Stimulated activated CD8-positive, alpha-beta memory T cell treated with anti-CD3 and anti-CD28 coated beads, Interleukin-4, amount 100 ng/mL, for 4 hours (primary cell): ENCODE measurements at places on chromosomes 1 and 21.

DNA sequence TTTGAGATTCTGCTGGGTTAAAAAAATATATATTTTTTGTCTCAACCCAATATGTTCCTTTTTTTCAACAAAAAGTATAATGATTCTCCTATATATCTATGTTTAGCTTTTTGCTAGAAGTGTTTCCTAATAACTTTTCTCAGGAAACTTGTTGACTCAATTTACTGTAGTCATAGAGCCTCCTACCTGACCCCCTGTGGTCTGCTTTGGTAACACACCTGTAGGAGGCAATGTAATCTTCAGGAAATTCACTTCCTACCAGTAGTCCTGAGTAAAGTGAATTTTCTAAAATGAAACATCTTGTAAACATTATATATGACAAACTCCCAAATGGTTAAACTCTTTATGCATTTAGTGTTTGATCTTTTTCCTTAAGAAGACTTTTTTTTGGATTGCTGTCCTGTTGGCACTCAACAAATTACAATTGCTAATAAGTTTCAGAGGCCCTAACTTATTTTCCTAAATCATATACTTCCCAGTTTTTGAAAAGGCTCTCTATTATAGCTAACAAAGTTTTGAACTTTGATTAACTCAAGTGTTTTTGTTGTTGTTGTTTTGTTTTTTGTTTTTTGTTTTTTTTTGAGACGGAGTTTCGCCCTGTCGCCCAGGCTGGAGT is 118.3 kb downstream of the OLFML2B start:
- DNase-seq: no peak

DNA sequence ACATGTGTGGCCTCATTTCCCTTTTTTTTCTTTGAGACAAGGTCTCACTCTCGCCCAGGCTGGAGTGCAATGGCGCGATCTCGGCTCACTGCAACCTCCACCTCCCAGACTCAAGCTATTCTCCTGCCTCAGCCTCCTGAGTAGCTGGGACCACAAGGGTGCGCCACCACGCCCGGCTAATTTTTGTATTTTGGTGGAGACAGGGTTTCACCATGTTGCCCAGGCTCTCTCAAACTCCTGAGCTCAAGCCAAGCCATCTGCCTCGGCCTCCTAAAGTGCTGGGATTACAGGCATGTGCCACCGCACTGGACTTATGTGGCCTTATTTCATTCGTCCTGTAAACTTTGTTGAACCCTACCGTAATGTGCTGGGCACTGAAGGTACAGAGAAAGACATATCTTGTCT is 569 bp upstream of the WARS2 start:
- DNase-seq: no peak

GRCh38 chr1:20830378-20830777 is 43.3 kb upstream of the HP1BP3 start:
- no peak for DNase-seq

GRCh38 chr1:205240118-205240517 is 12.4 kb downstream of the TMCC2 start:
- no peak for DNase-seq

DNA sequence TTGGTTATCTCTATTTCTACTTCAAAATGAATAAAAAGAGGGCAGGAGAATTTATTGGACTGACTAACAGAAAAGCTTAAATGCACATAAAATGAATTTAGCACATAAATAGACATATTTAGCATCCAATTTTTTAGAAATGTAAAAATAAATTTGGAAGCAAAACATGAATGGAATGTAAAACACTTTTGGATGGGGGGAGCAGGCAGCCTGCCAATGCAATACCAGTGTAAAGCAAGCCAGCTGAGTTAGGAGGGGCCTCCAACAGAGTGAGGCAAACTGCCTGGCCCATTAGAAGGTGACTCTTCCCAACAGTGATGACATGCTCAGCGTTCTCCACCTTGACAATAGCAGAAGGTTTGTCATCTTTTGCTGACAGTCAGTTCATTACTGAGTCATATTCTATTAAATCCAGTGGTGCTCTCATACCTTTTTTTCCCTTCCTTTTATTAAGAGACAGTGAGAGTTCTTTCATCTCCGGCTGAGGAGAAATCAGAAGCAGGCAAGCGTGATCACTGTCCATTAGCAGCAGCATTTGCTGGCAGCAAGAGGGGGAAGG is 19.5 kb upstream of the EXO1 start:
- DNase-seq: no peak

DNA sequence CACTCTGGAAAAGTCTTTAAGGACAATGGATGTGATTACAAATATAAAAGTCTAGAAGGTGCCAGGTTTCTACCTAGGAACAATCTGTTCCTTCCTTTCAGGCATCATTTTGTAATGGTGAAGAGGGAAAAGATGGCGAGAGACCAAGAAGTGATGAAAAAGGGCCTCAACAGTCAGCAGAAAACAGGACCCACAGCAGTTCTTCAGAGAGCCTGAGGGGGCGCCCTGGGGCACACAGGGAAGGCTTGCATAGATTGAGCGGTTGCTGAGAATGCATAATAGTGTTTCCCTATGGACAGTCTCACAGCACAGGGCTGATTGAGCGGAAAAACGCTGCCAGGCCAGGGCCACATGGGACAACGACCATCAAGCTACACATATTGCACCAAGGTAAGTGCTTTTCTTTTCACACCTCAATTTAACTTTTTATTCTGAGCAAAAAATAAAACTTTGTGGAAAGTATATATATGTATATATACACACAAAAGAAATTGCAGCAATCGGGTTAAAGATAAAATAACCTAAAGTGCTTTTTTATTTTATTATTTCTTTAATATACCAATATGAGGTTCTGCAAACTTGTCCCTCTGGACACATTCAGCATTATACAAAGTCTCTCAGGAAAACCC is 3.1 kb upstream of the YRDC start:
- DNase-seq: peak; percentile 17

DNA sequence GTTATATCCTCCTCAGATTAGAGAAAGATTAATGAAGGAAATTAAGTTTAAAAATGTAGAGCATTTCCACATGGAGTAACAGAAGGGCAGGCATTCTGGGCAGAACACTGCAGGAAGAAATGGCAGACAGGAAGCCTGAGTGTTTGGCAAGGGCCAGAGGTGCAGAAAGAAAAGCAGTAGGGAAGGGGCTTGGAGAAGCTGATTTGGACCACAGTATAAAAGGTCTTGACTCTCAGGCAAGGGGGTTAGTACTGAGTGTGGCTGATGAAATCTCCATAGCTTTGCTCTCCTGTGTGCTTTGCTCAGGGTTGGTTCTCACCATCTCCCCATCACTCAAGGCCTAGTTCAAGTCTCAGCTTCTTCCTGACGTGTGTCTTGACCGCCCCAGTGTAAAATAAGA is 80.2 kb downstream of the SLC45A1 start:
- no peak for DNase-seq

DNA sequence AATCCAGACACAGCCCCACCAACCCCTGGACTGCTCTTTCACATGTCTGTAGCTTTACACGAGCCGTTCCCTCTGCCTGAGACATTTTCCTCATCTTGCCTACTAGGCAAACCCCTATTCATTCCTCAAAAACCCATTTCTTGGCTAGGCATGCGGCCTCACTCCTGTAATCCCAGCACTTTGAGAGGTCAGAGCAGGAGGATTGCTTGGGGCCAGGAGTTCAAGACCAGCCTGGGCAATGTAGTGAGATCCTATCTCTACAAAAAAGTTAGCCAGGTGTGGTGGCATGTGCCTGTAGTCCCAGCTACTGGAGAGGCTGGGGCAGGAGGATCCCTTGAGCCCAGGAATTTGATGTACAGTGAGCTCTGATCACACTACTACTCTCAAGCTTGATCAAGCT is 5.2 kb upstream of the AUNIP start:
- no peak for DNase-seq

- no peak for DNase-seq
Measured at GRCh38 chr1:219433496-219434131, 179.3 kb downstream of the ZC3H11B start.

DNA sequence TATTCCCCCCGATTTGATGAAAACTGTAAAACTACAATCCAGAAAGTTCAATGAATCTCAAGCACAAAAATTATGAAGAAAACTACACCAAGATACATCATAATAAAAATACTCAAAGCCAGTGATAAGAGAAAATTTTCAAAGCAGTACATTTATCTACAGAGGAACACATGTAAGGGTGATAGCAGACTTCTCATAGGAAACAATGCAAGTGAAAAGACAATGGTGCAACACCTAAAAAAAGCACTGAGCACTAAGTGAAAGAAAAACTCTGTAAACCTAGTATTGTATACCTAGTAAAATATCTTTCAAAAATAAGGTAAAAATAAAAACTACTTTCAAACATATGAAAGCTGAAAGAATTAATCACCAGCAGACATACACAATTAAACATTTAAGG is 76.1 kb upstream of the IRF2BP2 start:
- DNase-seq: no peak

GRCh38 chr1:187032316-187032981 is 203.7 kb downstream of the PLA2G4A start:
- no peak for DNase-seq

DNA sequence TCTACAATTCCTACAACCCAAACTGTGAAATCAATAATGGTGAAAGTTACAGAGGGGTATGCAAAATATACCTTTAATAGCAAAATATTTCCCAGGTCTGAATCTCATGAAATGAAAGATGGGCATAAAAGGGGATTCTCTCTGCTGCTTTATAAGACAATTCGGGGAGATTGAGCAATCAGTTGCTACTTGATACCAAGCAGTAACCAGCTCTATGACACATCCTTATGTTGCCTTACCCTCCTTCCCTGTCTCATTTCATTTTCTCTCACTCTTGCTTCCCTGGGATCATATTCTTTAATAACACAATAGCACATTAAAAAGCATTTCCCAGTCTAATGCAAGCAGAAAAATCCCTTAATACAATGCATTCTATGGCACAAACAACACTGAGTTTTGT is 29.0 kb downstream of the ZSWIM5 start:
- no peak for DNase-seq

GRCh38 chr1:229666585-229666984 is 40.5 kb downstream of the URB2 start:
- DNase-seq: no peak

- no peak for DNase-seq
Measured at GRCh38 chr1:216705676-216706075, 17.6 kb downstream of the ESRRG start.

DNA sequence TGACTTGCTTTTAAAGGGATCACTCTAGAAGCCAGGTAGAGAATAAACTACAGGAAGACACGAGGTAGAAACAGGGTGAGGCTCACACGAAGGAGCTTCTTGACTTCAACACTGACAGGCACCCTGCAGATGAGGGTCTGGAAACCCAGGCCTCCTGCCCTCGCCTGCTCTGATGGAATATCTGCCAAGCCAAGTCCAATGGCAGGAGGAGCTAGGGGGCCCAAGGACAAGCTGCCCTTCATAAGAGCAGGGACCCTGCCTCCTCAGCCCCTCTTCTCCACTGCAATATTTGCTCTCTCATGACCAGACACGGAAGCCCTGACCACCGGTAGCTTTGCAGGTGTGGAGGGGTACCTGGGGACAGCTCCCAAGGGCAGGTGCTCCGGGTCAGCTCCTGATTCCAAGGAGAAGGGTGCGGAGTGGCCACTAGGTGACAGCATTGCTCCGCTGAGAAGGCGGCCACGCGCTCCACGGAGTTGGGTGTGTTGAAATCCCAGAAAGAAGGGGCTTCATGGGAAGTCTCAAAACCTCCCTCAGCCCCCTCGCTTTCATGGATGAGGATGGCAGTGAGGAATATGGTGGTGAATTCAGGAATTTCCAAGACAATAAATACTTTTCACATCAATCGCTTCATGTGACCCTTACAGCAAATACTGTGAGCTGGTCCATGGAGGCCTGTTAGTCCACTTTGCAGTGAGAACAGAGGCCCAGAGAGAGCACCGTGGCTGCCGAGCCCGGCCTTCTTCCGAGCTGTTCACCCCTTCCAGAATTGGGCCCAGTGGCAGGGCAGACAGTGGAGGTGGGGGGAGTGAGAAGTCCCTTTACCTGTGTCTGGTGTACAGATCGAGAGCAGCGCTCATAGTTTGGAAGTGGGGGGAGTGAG is 33.2 kb upstream of the PAX7 start:
- DNase-seq: peak; percentile 25

DNA sequence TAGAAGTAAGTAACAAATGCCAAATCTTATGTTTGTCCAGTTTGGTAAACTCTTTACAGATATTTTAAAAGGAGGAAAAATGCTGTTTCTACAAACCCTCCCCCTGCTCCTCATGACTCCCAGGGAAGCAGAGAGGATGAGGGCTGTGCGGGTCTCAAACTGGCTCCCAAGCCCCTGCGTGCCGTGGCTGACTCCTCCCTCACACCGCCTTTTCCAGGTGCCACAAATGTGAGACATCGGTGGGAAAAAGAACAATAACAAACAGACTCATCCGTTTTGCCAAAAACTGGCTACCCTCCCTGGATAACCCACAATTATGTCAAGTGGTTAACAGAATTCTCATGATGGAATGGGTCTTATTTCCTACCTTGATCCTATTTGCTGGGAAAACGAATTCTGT is 594.6 kb downstream of the PTPRU start:
- DNase-seq: no peak

- no peak for DNase-seq
Measured at GRCh38 chr1:26536081-26536480, 6.5 kb downstream of the RPS6KA1 start.

DNA sequence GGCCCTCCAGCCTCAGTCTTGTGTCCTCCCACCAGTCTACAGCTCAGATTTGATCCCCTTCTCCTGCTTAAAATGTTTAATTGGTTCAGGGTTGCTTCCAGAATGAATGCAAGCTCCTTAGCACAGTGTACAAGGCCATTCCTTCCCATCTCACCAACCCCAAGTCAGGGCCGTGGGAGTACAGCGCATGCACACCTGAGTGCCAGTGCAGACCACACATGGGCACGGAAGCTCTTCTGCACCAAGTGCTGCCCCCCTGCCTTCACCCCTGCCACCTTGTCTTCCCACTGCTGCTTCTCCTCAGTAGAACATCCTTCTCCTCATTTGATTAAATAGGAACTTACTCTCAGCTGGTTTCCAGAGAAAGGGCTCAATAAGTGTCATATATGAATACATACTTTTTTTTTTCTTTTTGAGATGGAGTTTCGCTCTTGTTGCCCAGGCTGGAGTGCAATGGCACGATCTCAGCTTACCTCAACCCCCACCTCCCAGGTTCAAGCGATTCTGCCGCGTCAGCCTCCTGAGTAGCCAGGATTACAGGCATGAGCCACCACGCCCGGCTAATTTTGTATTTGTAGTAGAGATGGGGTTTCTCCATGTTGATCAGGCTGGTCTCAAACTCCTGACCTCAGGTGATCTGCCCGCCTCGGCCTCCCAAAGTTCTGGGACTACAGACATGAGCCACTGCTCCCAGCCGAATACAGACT is 9.3 kb downstream of the PMF1 start:
- no peak for DNase-seq

GRCh38 chr1:3630161-3630611 is 5.4 kb downstream of the TPRG1L start:
- no peak for DNase-seq

DNA sequence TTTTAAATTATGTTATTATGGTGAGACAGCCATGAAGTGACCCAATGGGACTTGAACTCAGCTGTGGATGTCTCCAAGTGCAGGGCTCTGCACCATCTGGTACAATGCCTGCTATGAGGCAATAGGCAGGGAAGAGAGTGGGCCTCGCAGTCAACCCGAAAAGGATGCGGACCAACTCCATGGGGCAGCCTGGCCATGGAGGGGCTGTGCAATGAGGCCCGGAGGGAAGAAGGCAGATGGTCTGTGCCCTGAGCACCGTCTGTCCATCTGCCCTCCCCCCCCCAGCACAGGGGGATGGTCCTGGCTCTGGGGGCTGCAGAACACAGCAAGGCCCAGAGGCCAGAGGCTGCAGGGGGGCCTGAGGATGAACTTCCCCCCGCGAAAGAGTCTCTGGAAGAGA is 17.0 kb downstream of the ESPN start:
- no peak for DNase-seq
